ENCODE measurements at places on chromosomes 4 and X.

- no peak for DNase-seq
These were observed 107.5 kb downstream of the CLNK start for GRCh38 chr4:10577018-10577417.

- no peak for DNase-seq
These were observed 353.8 kb downstream of the NAP1L3 start for GRCh38 chrX:93319609-93320008.

DNA sequence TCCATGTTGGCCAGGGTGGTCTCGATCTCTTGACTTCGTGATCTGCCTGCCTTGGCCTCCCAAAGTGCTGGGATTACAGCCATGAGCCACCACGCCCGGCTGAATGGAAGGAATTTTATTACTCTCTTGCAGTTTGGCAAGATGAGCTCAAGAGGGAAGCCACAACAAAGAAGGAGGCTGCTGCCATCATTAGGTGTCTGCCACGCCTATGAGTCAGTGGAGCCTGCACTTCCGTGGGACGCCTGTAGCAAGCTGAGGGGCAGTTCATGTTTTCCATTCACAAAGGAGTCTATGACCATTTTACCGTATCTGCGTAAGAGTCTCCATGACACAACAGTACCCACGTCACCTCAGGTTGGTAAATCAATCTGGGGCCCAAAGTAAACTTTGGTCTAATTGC, 51.2 kb upstream of the CHRNA9 start:
- no peak for DNase-seq

DNA sequence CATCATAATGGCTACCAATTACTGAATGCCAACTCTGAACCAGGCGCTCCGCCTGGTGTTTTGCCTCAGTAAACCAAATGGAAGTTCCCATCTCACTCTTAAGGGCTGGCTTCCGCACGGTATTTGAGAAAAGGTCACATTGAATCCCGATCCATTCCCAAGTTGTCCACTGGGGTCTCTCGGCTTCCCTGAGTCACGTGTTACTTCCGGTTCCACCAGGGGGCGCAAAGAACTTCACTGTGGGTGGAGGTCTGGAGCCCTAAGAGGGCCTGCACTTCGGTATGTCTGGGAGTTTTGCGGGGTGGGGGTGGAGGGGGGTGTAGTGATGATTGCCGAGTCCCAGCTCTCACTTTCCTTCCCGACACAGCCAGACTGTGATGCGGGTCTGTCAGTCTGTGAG, 13.4 kb upstream of the NHS start:
- DNase-seq: no peak

GRCh38 chrX:143002206-143002605, 23.5 kb upstream of the SPANXN4 start:
- DNase-seq: no peak

- no peak for DNase-seq
These were observed 43.0 kb upstream of the TAPT1 start for GRCh38 chr4:16269240-16269639.

GRCh38 chr4:25694466-25694865, 38.8 kb downstream of the SLC34A2 start:
- DNase-seq: no peak

- DNase-seq: peak; percentile 28
These were observed 166.3 kb downstream of the FNIP2 start for GRCh38 chr4:158934996-158935669.

DNA sequence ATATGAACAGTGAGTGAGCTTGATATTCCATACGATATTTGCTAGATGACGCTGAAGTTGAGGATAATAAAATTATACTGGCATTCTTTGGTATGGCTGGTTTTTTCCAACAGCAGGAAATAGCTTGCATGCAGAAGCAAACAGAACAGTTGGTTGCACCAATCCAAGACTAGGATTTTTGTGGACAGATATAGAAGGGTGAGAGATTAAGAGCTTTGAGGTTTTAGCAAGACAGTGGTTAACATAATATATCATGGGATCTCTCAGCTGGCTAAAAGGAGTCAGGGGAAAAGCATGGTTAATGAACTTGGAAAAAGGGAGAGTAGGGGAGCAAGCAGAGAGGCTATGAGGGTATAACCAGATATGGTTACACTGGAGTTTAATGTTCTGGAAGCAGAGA, 127.9 kb downstream of the DHX15 start:
- DNase-seq: no peak

GRCh38 chr4:9923195-9923812, 98.0 kb downstream of the SLC2A9 start:
- DNase-seq: no peak

DNA sequence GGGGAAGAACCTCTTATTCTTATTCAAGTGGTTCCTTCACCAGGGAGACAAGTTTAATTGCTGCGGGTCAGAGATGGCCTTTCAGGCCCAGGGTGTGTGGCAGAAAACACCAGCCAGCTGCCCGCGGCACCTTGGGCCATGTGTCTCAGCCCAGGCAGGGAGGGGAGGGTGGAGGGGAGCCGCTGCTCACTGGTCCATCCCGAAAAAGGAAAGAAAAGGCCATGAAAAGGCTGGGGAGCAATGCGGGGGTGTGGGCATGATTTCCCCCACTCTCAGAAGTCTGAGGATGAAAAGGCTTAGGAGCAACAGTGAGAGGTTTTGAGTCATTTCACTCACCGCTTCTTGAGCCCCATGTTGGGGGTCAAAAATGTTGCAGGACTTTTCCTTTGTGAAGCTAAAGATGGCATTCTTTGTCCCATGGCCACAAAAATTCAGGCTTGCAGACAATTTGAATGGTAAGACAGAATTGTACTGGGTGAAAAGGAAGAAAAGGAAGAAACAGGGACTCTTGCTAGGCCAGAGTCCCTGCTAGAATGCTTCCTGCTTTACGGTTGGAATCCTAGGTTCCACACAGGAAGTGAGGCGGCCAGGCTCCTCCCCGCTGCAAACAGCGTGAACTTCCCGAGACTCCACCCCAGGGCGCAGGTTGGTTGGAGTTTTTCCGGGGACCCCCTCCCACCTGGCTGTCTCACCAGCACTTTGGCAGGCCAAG, 17.4 kb upstream of the FAM47E start:
- DNase-seq: no peak

All from inflammatory macrophage treated with lipopolysaccharide for 4 hours (primary cell).